Dermis microvascular lymphatic vessel endothelial cell (primary cell): ENCODE measurements at places on chromosomes 1 and 21. TPM values are rescaled to one million over a fixed set of nuclear protein-coding genes. Genes with fewer than 3 reads are reported as not detected.
A peak's percentile ranks its signal among the peaks of the same experiment; 100 is the strongest.

DNA sequence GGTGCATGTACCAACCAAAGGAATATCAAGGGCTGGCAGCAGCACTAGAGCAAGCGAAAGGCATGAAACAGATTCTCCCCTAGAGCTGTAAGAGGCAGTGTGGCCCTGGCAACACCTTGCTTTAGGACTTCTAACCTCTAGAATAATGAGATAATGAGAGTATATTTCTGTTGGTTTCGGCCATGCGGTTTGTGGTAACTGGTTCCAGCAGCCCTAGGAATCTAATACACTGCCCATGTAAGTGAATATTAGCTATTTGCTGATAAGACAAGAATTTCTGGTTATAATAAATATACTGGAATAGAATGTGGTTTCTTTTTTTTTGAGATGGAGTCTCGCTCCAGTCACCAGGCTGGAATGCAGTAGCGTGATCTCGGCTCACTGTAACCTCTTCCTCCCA, 199.4 kb downstream of the GABPA start:
- no peak for DNase-seq

DNA sequence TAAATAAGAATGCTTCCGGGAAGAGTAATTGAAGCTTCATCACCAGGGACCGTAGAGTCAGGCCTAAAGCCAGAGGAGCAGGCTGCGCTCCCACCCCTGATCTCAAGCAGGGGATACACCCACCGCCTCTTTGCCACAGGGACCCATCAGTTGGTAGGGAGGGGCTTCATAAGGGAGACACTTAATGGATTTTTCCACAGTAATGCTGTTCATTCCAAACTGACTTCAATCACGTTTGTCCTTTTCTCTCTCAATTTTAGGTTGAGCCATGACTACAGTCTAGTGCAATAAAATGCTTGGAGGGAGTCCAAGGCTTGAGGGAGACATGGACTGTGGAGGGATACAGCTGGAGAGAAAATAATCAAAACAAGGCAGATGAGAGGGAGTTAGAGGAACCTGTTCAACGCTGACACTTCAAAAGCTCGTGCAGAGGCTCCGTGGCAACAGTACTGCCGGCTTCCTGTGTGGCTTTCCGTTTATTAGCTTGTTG, 111.5 kb downstream of the SEC16B start:
- peak; percentile 70 for DNase-seq

DNA sequence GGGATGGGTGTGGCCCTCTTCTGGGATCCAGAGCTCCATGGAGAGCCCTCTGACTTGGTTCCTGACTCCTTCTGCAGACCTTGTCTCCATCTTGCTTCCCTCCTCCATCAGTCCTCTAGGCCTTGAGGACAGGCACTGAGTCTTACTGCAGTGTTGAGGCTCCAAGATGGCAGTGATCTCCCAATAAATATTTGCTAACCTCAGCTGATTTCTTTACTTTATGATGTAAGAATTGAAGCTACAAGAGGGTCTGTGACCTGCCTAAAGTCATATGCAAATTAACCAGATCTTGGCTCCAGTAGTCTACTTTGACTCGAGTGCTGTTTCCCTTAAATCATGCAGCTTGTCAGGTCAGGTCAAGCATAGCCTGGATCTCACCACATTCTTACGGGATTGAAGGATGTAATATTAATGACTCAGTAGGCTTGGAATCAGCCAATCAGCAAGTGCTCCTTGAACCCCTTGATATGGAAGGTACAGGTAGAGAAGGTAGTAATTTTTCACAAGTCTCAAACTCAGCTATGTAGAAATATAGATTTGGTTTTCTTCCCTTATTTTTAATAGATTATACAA, 93.0 kb downstream of the CLIC6 start:
- no peak for DNase-seq

GRCh38 chr1:201970334-201971159, 11.9 kb upstream of the RNPEP start:
- DNase-seq: no peak

BCL2L15 gene
- 0.13 TPM in 2 replicates for total RNA-seq

DNA sequence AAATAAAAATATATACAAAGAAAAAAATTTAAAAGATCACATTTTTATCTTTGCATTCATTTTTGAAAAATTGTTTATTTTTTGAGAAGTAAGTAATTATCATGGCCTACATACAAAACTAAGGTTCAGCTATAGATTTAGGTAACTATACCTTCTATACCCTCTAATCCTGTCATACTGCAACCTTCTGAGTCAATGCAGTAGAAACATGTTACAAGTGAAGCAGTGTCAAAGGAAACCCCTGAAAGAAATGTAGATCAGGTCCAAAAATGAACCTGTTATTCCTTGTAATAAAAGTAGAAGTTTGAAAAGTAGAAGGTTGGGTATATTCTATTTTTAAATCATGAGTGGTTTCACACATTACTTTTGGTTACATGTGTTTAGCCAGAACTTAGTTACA, 51.3 kb downstream of the PTGS2 start:
- no peak for DNase-seq
